ENCODE measurements at places on chromosomes 5 and 9.

DNA sequence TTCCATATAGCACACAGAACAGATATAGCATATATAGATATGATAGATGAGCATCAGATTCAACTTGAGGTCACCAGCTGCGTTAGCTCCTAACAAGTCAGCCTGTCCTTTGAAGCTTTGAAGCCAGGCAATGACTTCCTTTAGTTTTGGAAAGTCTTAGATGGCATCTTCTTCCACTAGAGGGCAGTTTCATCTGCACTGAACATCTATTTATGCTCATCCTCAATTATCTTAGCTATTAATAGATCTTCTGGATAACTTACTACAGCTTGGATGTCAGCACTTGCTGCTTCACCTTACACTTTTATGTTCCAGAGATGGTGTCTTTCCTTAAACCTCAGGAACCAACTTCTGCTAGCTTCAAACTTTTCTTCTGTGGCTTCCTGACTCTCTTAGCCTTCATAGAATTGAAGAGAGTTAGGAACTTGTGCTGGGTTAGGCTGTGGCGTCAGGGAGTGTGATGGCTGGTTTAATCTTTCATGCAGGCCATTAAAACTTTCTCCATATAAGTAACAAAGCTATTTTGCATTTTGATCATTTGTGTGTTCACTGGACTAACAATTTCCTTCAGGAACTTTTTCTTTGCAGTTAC is 1401.4 kb downstream of the EFNA5 start:
- DNase-seq: no peak

DNA sequence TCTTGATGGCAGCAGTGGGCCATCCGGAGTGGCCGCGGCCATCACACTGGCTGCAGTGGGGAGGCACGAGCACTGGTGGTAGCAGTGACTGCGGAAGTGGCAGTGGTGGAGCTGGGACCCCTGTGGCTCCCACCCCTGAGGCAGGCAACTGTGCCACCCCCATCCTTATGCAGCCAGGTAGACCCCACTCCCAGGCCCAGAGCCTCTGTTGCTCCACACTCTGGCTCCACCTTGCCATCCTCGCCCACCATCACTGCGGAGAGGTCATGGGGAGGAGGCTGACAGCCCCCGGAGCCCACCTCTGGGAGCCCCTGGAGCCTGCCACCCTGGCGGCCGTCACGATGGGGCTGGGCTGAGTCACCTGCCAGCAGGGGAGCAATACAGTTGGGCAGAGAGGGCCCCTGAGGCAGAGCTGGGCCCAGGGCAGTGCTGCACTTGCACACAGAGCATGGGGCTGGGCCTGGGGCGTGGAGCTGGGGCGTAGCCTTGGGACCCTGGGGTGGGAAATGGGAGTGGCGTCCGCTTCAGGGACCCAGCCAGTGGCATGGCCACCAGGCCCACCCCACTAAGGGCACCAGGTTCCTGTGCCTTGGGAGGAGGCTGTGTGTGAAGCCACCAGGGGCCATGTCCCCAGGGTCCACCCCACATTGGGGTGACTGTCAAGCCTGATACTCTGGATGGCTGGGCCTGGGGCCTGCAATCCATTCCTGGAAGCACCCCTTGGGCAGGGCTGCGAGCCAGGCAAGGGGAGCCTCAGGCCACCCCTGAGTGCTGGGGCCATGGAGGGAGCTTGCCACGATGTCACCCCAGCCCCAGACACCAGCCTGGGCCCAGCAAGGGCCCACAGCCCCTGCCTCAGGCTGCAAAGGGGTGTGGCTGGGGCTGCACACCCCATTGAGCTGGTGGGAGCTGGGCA is 7.7 kb downstream of the AMBP start:
- no peak for DNase-seq

DNA sequence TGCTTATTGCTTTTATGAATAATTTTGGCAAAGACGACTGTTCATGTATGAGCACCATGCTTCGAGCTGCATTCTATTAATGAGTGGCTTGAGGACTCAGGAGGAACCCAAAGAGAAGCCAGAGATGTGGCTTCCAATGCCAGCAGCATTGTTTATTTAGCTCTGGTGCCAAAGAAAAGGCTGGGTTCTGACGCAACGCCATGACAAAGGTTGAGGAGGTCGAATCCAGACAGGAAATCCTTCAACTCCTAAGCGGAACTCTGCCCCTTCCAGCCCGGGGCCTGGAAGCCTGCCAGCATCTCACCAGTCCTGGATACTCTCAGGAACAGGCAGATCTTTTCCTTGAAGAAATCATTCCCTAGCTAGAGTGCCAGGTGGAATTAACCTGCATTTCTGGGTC is 104.4 kb downstream of the ARHGAP26 start:
- peak; percentile 50 for DNase-seq

GRCh38 chr5:72112389-72112788 is 5.1 kb downstream of the MAP1B start:
- no peak for DNase-seq

DNA sequence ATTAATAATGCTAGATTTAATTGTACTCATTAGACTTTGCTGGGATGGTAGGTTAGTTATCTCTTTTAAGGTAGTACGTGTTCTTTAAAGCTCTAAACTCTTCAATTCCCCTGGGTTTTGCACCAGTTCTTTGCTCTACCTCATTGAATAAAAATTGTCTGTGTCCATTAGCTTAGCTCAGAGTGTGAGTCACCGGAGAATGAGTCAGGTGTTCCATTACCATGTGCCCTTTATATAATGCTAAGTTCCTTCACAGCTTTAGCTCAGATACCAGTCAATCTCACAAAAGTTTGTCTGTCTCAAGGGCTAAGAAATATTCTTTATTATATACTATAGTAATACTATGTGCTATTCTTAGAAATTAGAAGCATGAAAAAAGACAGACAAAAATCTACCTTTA is 339.4 kb downstream of the PRELID2 start:
- peak; percentile 86 for DNase-seq

All from EL (cell line).